ENCODE measurements at places on chromosomes 12 and 14. TPM values are rescaled to one million over a fixed set of nuclear protein-coding genes. Genes with fewer than 3 reads are reported as not detected.

LYZ gene
- 1.9 TPM for total RNA-seq

NPAS3 gene
- not detected for total RNA-seq

NEMP1 gene
- total RNA-seq = 20.8 TPM

DDX47 gene
- total RNA-seq = 94.0 TPM

CPNE6 gene
- 0.13 TPM for total RNA-seq

TAS2R42 gene
- not detected for total RNA-seq

SERPINA9 gene
- not detected for total RNA-seq

SLC24A4 gene
- not detected for total RNA-seq

P2RX2 gene
- total RNA-seq = not detected

HPD gene
- total RNA-seq = 0.28 TPM

KRT7 gene
- 6.6 TPM for total RNA-seq

DNA sequence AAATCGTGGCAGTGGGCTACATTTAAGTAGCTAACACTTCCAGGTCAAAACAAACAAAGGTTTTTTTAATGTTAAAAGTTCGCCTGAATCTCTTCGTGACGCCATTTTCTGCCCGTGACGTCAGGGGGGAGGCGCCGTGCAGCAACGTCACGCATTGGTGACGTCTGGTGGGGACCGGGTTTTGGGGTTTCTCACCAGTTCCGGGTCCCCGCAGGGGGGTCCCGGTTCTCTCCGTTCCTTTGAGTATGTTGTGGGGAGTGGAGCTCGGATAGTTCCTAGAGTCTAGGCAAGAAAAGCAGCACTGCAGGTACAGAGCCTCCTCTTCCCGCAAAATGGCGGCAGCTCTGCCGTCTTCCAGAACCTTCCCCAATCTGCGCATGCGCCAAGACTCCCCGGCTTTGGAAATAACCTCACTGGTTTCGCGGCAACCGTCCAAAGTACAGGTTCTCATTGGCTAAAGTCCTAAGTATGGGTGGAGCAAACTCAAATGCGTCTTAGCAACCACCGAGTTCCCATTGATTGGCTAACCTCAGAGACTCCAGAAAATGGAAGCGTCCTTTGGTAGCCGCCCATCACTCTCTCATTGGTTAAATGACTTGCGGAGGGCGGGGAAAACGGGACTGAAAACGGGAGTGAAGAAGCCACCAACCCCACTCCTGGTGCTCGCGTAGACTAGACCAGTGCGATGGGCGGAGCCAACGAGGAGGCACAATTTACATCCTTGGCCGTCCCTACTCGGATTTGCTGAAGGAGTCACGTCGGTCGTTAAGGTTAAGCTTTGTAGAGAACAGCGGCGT, at the start of gene RBM23:
Gene RBM23, minus strand, starts transcription at position 346 of the 797 bp plus-strand sequence.
- peak; percentile 100 for DNase-seq
- H3K36me3 ChIP-seq = peaks cover 11% of the 10 kb centered on the region
- H3K4me3 ChIP-seq = peak within 1 kb of the TSS; percentile 96

- H3K4me3 ChIP-seq = peak overlapping the region; percentile 51
- H3K4me1 ChIP-seq = peaks cover 7% of the 10 kb centered on the region
- DNase-seq = no peak
- no peaks in the 10 kb centered on the region for H3K27me3 ChIP-seq
Measured at GRCh38 chr12:75390156-75390898, 562 bp upstream of the GLIPR1L2 start.

- H3K36me3 ChIP-seq = no peaks in the 10 kb centered on the region
- no peak overlapping the region for H3K4me3 ChIP-seq
- H3K27me3 ChIP-seq = no peaks in the 10 kb centered on the region
- no peak overlapping the region for H3K27ac ChIP-seq
- no peaks in the 10 kb centered on the region for H3K4me1 ChIP-seq
Measured at GRCh38 chr12:100953677-100954076, 159.1 kb downstream of the ANO4 start.

- DNase-seq = no peak
- H3K36me3 ChIP-seq = peaks cover 10% of the 10 kb centered on the region
- no peak overlapping the region for H3K4me3 ChIP-seq
Measured at GRCh38 chr14:55348766-55349453, 62.7 kb downstream of the ATG14 start.

DNA sequence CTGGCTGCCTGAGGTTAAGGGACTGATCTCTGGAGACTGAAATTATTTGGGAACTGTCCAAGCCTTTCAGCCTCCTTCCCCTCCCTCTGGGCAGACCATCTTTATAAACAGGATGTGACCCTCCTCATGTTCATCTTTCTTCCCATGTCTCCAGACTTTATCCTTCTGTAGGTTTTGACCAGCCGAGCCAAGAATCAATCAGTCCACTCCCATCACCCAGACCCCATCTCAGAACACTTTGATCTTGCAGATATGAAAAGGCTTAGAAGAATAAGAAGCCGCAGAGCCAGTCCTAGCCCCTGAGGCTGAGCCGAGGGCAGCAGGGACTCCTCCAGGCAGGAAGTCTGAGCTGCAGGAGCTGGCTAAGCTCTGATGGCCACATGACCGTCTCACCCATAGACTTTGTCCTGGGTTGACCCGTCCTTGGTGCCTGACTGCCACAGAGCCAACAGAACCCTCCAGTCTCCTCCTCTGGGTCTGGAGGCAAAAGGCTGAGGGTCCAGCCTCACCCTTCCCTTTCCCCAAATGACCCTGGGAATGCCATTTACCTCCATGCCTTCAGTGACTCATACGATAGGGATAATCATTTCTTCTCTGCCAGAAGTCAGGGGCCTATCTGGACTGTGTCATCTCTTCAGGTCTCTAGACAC, 1.6 kb downstream of the KRT71 start:
- no peaks in the 10 kb centered on the region for H3K4me1 ChIP-seq
- no peak for DNase-seq
- peaks cover 3% of the 10 kb centered on the region for H3K27me3 ChIP-seq
- no peak overlapping the region for H3K4me3 ChIP-seq
- no peak overlapping the region for H3K27ac ChIP-seq

DNA sequence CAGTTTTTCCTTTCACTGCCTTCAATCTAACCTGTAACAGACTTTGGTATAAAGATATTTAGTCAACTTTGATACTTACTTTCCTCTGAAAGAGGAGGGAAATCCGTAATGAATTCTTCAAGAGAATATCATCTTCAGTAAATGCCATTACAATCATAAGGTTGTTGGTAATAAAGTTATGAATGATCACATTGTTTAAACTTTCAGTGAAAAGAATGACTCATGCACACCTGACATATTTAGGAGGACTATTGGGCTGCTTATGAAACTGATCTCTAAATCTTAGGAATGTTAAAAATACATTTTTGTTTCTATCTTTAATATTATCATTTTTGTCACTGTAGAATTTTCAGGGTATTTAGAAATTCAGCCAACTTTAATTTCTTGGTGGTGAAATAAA, 474.7 kb downstream of the SLC16A7 start:
- H3K4me1 ChIP-seq = no peaks in the 10 kb centered on the region
- no peak for DNase-seq
- H3K36me3 ChIP-seq = no peaks in the 10 kb centered on the region
- no peaks in the 10 kb centered on the region for H3K27me3 ChIP-seq
- no peak overlapping the region for H3K4me3 ChIP-seq

GRCh38 chr12:1115484-1116231, 124.6 kb downstream of the ERC1 start:
- DNase-seq = no peak
- no peak overlapping the region for H3K27ac ChIP-seq
- H3K36me3 ChIP-seq = no peaks in the 10 kb centered on the region
- no peaks in the 10 kb centered on the region for H3K27me3 ChIP-seq
- no peak overlapping the region for H3K4me3 ChIP-seq

DNA sequence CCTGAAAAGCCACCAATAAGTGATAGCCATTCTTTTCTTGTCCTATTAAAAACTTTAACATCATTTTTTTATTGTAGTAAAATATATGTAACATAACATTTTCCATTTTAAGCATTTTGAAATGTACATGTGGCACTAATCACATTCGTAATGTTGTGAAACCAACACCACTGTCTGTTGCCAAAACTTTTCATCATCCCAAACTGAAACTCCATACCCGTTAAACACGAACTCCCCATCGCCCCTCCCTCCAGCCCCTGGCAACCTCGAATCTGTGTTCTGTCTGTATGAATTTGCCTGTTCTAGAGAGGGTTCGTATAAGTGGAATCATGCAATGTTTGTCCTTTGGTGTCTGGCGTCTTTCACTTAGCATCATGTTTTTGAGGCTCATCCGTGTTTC, 75.9 kb downstream of the CCDC92 start:
- H3K36me3 ChIP-seq = no peaks in the 10 kb centered on the region
- no peak overlapping the region for H3K4me3 ChIP-seq
- H3K4me1 ChIP-seq = no peaks in the 10 kb centered on the region
- no peak overlapping the region for H3K27ac ChIP-seq

- H3K27me3 ChIP-seq = no peaks in the 10 kb centered on the region
- DNase-seq = no peak
- no peak overlapping the region for H3K27ac ChIP-seq
- H3K36me3 ChIP-seq = no peaks in the 10 kb centered on the region
- H3K4me1 ChIP-seq = no peaks in the 10 kb centered on the region
Measured at GRCh38 chr12:132601171-132601883, 9.1 kb downstream of the LRCOL1 start.

- H3K4me1 ChIP-seq = no peaks in the 10 kb centered on the region
- no peaks in the 10 kb centered on the region for H3K27me3 ChIP-seq
- no peaks in the 10 kb centered on the region for H3K36me3 ChIP-seq
- no peak for DNase-seq
Measured at GRCh38 chr12:84276215-84276614, 636.4 kb downstream of the SLC6A15 start.

DNA sequence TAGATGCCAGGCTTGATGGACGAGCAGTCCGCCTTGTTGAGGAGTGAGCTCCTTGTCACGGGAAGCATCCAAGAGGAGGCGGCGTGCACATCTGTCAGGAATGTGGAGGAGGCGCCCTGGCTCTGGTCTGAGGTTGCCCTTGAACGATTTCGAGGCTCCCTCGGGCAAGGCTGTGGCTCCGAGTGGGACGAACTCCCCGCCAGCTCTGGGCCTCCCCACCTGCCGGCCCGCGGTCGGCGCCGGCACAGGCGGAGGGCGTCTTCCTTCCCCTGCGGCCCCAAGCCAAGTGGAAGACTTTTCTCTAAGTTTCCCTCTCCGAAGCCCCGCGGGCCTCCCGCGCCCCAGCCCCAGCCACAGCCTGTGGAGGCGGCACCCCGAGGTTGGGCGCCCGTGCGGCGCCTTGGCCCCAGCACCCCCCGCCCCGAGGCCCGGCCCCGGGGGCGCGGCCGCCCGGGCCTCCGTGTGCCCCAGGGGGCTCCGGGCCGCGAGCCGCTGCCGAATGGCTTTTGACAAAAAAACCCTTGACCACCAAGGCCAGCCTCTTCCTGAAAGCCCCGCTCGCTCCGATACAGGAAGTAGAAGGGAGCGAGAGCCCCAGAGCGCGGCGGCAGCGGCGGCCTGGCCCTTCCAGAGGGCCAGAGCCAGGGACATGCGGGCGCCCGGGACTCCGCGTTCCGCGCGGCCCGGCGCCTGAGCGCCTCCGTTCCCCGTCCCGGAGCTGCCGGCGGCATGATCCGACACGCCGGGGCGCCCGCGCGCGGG, at the start of gene RIN3:
Gene RIN3, plus strand, starts transcription at position 578 of the 762 bp plus-strand sequence. Its CDS starts 152 bp downstream, at position 730.
- no peaks in the 10 kb centered on the region for H3K27me3 ChIP-seq
- no peak for DNase-seq
- no peak within 1 kb of the TSS for H3K27ac ChIP-seq
- peaks cover 10% of the 10 kb centered on the region for H3K4me1 ChIP-seq
- H3K4me3 ChIP-seq = peak within 1 kb of the TSS; percentile 49

- H3K27me3 ChIP-seq = no peaks in the 10 kb centered on the region
- no peak overlapping the region for H3K4me3 ChIP-seq
- no peak for DNase-seq
Measured at GRCh38 chr14:83463500-83464098, 1929.9 kb upstream of the SEL1L start.

DNA sequence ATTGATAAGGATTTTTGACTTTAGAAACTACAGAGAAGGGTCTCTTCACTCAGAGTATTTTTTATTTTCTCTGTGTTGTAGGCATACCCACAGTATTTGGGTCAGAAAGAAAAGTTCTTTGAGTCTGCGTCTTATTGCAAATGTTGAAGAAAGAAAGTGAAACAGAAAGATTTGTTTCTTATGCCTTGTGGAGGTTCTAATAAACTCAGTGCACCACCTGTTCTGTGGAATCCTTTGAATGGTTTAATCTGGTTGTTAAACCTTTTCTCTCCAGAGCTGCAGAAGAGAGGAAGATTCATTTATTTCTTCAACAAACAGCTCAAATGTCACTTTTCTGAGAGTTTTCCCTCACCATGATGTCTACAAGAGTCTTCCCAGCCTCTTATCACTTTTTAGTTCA, 146.6 kb upstream of the PLEKHG7 start:
- peak overlapping the region; percentile 98 for H3K27ac ChIP-seq
- H3K27me3 ChIP-seq = no peaks in the 10 kb centered on the region
- H3K4me1 ChIP-seq = peaks cover 74% of the 10 kb centered on the region
- DNase-seq = no peak
- H3K36me3 ChIP-seq = no peaks in the 10 kb centered on the region

- H3K27ac ChIP-seq = no peak overlapping the region
- DNase-seq = no peak
- H3K4me3 ChIP-seq = no peak overlapping the region
- no peaks in the 10 kb centered on the region for H3K4me1 ChIP-seq
- no peaks in the 10 kb centered on the region for H3K27me3 ChIP-seq
Measured at GRCh38 chr12:126051611-126052107, 986.4 kb downstream of the AACS start.

DNA sequence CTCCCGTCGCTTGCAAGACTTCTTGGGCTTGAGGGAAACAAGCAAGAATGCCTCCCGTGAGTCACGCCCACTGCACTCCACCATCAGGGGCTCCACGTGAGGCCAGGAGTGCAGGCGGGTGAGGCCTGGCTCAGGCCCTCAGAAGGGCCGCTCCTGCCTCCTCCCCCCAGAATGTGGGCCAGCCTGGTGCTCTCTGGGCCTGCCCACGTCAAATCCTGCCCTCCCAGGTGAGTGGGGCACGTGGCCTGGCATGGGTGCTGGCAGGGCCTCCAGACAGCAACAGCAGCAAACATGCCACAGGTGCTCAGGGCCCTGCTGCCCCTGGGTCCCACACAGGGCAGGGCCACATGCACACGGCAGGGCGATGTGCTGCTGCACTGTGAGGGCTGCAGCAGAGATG, 30.6 kb upstream of the BTBD6 start:
- DNase-seq = no peak
- H3K4me3 ChIP-seq = no peak overlapping the region

GRCh38 chr12:131027876-131028586, 74.3 kb downstream of the ADGRD1 start:
- H3K4me3 ChIP-seq = no peak overlapping the region
- DNase-seq = no peak
- H3K27me3 ChIP-seq = no peaks in the 10 kb centered on the region
- no peak overlapping the region for H3K27ac ChIP-seq
- no peaks in the 10 kb centered on the region for H3K36me3 ChIP-seq

Measured in GM12878 (cell line).